ENCODE measurements at places on chromosomes 12 and 14. TPM values are rescaled to one million over a fixed set of nuclear protein-coding genes. Genes with fewer than 3 reads are reported as not detected.
A peak's percentile ranks its signal among the peaks of the same experiment; 100 is the strongest.

The BEGAIN gene
- 0.05 TPM for total RNA-seq

The TROAP gene
- 35.5 TPM for total RNA-seq

GRCh38 chr12:78863482-78864402 lies 832 bp upstream of the SYT1 start:
- peak; percentile 35 for DNase-seq

DNA sequence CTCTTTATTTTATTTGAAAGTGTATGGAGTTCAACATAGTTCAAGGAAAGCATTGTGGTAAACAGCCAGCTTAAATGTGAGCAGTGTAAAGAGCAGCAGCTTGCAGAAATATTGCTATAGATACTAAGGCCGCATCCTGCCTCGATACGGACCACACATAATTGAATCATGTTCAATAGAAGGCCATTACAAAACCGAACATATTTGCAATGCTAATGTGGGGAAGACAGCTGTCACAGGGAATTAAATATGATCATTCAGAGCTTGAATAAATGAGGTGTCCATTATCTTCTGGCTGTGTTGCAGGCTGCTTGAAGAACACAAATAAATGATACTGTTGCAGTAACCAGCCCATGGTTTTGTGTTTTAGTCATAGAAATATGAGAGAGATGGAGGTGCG lies 173.2 kb downstream of the BRMS1L start:
- no peak for DNase-seq

- DNase-seq = no peak
Measured at GRCh38 chr14:33541171-33541570, 409.7 kb downstream of the EGLN3 start.

DNA sequence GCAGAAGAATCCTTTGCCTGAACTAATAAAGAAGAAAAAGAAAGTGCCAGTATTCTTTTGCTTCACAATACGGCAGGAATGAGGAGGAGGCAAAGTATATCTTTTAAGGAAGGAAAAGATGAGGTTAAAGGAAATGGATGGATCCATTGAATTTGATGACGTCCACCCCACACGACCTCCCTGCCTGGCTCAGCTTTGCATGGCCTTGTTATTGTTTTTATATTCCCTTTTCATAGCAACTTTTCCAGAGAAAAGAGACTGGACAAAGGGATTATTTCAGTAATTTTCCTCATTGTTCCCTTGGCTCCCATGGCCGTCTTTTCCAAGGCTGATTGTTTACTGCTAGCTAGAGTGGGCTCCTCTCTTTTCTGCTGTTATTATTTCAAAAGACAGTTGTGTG lies 123.2 kb upstream of the SEL1L start:
- no peak for DNase-seq

DNA sequence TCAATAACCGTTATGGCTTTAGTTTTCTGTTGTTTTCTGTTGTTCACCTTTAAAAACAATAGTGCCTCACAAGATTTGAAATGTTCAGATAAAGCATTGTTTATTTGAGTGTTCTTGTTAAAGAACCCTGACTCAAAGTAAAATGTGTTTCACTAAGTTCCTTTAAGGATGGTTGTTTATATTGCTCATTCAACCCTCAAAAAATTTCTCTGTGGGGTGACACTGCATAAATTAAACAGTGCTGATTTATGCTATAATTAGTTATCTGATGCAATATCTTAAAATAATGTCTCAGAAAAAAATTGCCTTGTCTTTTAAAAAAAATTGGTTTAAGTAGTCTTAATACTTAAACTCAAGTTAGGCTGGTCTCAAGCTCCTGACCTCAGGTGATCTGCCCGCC lies 775.1 kb downstream of the FLRT2 start:
- DNase-seq = no peak

The PLCZ1 gene
- total RNA-seq = not detected

DNA sequence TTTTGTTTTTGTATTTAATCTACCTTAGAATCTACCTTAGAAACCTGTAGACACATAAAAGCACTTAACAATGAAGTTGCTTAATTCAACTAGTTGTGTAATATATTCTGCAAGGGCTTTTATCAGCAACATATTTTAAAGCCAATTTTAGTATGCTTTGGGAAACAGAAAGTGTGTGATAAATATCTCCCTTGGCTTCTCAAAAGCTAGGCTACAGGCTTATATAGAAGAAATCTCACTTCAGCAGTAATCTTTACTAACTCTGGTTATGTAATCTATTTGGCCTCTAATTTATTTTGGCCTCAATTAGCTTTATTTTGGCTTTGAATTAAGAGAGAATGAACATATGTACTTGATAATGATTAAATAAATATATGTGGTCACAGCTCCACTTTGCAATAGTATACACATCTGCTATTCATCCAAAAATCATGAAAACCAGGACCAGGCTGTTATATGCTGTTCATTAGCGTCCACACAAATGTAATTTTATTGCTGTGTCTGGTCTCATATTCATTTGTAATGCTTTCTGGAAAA lies 37.2 kb downstream of the LRP6 start:
- no peak for DNase-seq

DNA sequence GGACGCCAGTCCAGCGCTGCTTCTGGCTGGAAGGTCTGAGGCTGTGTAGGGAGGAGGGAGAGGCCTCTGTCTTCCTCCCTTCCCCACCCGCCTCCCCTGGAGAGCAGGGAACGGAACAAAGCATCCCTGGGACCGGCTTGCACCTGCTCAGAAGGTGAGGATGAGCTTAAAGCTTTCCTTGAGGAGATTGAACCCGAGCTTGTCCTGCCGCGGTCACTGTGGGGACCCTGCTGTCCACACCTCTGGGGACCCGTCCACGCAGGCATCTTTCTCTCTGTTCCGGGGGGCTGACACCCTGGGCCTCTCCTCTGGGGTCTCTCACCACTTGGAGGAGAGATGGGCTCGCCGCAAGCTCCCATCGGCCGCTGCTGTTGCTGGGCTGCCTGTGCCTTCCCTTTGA lies 33.2 kb upstream of the SFSWAP start:
- no peak for DNase-seq

DNA sequence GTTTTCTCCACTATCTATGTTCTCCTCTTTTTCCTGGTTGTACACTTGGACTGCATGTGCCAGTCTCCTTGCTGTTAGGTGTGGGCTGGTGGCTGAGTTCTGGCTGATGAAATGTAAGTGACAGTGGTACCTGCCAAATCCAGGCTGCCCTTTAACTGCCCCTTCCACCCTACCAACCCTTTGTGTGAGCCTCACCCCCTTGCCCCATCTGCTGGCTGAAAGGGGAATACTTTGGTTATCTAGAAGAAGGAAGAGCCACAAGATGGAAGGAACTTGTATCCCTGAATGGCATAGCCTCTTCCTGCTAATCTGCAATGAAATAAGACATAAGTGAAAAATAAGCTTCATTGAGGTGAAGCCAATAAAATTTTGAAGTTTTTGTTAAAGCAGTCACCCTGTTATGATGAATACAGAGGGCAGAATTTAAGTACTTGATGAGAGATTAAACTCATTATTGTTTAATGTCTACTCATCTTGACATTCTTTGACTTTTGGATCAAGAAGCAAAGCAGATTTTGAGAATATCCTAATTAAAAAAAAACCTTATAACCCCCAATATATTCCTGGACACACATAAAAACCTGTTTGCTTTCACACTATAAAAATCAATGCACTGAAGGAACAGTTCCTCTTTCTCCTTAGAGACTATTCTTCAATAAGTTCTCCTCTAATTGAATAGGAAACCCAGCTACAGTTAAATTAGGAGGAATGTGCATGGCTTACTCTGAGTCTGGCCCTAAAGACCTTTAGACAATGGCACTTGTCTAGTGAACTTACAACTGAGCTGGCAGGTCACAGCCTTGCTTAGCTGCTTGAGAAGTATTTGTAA lies 262.6 kb upstream of the BTG1 start:
- peak; percentile 17 for DNase-seq

DNA sequence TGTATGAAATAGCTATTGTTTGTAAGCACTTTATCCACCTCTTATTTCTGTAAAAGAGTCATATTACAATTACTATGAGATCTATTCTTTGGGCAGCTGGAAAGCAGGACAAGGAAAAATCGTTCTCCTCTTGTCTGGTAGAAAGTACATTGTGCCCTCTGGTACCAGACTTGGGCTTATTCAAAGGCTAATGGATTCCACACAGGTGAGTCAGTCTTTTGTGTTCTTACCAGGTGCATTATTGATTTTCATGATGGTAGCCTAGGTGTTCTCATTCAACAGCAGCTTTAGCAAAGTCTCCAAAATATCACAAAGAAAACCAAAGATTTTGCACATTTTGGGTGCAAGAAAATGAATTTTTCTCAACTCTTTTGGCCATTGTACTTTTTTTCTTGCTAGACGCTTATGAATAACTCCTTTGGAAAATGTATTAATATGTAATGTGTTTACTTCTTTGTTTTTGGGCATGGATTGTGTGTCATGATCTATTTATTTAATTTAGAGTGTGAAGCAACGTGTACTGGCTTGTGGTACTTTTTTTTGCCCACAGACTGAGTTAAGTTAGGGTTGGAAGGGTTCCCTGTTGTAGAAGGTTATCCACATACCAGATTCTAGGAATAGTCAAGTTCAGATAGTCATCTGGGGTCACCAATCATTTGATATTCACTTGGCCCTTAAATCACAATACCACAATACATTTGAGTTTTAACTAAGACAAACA lies 26.2 kb downstream of the MNAT1 start:
- no peak for DNase-seq

DNA sequence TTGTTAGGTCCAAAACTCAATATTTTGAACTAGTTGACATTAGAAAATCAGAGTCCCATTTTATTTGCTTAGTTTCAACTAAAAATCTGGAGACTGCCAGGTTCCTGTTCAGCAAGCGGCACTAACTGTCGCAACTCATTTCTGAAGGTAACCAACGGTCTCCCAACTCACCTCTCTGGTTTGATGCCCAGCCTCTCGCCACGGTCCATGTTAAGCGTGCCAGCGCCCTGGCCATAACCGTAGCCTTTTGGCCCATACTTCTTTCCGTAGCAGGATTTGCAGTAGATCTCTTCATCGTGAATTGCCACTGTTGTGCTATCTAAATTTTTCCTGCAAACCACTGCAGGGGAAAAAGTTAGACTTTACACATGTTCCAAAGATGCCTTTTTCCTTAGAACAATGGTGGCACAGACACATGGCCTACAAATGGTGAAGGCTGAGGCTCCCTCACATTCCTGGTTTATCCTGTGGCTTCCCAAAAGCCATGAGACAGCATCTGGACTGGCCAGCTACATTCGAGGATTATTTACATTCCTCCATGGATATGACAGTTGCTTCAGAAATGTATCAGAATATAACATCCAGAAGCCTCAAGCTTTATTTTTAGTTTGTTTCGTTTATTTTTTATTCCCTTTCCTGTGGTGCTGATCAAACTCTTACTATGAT lies 15.7 kb downstream of the CSRP2 start:
- DNase-seq = peak; percentile 75

The AQP2 gene
- not detected for total RNA-seq

- DNase-seq = no peak
Measured at GRCh38 chr14:55122440-55122986, 6.5 kb upstream of the LGALS3 start.

DNA sequence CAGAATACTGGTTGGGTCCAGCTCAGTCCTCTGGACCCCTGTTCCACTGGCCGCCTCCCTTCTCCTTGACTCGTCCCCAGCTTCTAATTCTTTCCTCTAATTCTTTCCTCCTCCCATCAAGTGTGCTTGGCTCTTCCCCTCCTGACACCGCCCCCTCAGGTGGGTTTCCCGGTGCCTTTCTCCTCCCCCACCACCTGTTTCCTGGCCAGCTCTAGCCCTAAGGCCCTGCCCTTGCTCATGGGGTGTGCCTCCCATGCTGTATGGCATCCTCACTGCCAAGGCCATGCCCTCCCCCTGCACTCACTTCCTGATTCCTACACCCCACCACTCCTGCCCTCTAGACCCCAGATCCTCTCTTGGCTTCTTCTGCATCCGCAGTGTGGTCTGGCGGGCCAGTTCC lies 12.1 kb upstream of the EML1 start:
- no peak for DNase-seq

DNA sequence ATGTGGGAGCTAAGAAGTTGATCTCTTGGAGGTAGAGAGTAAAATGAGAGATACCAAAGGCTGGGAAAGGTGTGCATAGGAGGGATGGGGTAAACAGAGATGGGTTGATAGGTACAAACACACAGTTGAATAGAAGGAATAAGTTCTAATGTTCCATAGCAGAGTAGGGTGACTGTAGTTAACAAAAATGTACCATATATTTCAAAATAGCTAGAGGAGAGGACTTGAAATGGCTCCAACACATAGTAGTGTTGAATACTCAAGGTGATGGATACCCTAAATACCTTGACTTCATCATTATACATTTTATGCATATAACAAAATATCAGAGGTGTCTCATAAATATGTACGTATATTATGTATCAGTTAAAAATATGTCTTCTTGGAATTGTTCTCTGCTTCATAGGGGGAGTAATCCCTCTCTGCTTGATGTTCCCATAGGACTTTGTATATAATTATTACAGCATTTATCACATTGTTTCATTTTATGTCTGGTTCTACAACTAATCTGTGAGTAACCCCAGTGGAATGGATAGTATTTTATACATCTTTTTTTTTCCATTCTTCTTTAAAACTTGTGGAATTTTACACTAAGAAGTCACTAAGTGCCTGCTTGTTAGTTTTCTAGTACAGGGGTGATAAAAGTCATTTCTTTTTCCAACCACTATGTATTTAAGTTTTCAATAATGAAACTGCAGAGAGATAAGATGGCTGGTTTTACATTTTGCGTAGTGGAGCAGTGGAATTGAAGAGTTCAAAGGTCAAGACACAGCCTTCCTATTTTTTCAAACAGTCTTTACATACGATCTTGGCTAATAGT lies 1940.0 kb upstream of the SEL1L start:
- DNase-seq = no peak

DNA sequence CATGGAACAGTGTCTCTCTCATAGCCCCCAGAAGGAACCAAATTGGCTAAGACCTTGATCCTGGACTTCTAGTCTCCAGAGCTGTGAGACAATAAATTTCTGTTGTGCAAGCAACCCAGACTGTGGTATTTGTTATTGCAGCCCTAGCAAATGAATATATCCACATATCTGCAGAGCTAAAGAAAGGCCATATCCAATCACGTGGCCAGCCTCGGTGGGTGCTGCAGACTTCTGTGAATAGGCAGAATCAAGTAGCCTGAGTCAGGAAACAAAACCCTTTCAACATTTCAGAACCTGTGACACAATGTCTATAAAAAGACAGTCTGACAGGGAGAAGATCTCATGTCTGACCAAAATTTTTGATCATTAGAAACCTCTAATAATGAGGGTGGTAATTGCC lies 71.0 kb upstream of the CPM start:
- no peak for DNase-seq

The MORN3 gene
- 0.46 TPM for total RNA-seq

DNA sequence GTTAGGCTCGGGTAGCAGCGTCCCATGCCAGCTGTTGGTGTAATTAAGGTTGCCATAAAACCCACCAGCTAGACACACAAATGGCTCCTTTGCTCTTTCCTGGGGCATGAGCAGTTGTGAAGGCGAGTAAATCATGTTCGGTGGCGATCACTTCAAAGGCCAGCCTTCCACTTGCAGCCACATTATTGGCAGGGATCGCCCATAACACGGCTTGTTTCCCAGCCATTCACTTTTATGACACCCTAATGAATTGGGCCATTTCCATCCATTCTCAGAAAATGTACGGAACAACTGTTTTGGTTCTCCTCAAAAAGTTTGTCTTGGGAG lies 63.4 kb downstream of the BEGAIN start:
- DNase-seq = no peak

The HOXC5 gene
- total RNA-seq = 0.11 TPM

GRCh38 chr14:97539411-97539795 lies 742.2 kb downstream of the VRK1 start:
- DNase-seq = no peak
